ENCODE measurements at places on chromosomes 7 and 10. TPM values are rescaled to one million over a fixed set of nuclear protein-coding genes. Genes with fewer than 3 reads are reported as not detected.

NUTM2D gene
- 1.5 TPM for total RNA-seq

RELN gene
- total RNA-seq: 0.14 TPM

CTAGE8 gene
- under 0.01 TPM for total RNA-seq

TAS2R5 gene
- total RNA-seq: 0.57 TPM

PRPS1L1 gene
- total RNA-seq: not detected

ARHGEF5 gene
- total RNA-seq: 3.1 TPM
